ENCODE measurements at places on chromosomes 3 and 15.

DNA sequence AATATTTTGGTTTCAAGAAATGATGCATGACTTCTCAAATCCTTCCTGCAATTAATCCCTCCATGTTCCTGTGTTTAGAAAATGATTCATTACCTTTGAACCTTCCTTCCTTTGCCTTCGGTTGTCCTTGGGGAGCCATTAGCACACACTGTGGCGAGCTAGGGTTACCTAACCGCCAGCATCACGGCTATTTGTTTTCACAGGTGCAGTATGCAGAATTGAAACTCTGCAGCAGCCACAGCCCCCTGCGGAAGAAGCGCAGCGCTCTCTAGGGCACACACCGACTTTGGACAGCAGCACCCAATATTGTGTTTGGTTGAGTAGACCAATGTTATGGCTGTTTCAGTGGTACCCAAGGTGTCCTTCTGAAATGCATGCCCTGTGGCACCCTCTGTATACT lies 247.4 kb downstream of the MCTP2 start:
- no peak for DNase-seq

DNA sequence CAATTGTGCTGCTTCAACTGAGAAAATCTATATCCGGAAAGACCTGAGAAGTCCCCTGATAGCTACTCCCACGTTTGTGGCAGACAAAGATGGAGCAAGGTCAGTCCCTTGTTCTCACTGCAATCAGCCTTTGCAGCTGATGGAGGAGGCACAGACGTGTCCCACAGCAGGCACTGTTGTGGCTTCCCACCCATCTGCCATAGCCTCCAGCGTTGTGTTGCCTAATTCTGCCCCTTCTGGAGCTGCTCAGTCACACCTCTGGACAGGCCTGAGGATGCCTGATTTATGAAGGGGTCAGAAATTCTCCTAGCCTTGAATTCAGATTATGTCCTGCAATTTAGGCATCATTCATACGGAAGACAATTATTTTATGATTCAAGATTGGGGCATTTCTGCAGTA lies 41.9 kb downstream of the MRPS25 start:
- DNase-seq: peak; percentile 59

GRCh38 chr3:39021029-39021428 lies 30.7 kb downstream of the SCN11A start:
- DNase-seq: no peak

GRCh38 chr3:69809076-69809835 lies 70.0 kb downstream of the MITF start:
- DNase-seq: no peak

- DNase-seq: no peak
Observed at GRCh38 chr3:38271553-38271952, 5.9 kb downstream of the SLC22A13 start.

DNA sequence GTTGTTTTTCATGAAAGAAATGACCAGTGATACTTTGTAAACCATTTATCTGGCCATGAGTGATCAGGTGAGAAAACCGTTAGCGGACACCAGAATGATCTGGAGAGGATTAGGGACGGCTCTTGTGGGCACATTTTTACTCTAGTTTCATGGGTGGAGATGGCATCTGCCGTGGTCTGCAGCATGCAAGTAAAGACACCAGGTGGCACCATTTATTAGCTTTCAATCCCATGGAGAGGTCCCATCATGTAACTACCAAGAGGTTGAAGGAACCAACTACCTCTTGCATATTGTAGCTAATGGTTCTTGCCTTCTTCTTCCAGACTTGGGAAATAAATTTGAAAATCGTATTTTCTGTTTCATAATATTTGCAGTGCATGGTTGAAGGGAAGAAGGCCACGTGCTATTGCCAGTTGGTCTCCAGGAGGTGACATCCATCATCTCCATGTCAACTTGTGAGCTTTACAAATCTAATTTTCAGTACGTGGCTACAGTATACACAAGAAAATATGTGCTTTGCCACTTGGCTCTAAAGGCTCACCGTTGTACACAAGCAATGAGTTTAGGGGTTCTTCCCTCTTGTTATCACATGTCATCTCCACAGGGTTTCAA lies 1.5 kb upstream of the MAPKBP1 start:
- peak; percentile 74 for DNase-seq

DNA sequence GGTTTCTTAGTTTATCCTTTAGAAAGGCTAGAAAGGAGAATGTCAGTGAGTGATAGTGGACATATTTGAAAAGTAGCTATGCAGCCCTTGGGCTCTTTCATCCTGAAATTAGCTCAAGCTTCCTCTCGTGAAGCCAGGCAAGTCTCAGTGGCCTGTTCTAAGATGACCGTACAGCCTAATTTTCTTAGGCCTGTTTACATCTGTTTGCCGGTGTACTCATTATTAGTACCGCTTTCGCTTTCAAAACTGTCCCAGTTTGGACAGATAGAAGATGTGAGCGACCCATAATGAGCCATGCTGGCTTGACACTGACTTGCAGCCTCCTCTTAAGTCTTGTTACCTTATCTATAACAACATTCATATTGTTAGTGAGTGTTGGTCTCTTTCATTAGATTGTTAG lies 5.7 kb upstream of the ARL14 start:
- no peak for DNase-seq

- DNase-seq: no peak
Observed at GRCh38 chr15:54321426-54321825, 343.2 kb downstream of the UNC13C start.

GRCh38 chr15:50190166-50190570 lies 8.2 kb downstream of the SLC27A2 start:
- DNase-seq: no peak

DNA sequence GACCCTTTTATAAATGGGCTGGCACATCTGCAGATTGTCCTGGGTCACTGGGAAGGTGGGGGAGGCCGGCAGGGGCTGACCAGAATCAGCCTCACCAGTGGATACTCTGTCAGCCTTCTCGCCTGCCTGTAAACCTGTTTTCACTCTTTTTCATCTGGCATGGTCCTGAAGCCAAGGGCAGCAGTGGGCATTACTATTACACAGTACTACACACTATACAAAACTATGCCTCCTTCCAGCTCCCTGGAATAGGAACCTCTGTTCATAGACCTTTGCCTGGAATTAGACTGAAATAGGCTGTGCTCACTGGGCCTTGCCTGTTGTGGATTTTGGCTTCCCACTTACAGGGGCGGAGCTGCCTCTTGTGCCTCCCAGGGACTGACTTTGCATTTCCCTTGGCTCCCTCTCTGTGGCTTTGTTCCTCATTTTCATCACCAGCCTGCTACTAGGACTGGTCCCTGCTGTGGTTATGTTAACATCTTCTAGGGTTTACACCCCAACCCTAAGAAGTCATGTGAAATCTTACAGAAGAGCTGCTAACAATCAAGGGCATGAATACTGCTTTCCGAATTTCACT lies 120.7 kb downstream of the FNDC3B start:
- no peak for DNase-seq

DNA sequence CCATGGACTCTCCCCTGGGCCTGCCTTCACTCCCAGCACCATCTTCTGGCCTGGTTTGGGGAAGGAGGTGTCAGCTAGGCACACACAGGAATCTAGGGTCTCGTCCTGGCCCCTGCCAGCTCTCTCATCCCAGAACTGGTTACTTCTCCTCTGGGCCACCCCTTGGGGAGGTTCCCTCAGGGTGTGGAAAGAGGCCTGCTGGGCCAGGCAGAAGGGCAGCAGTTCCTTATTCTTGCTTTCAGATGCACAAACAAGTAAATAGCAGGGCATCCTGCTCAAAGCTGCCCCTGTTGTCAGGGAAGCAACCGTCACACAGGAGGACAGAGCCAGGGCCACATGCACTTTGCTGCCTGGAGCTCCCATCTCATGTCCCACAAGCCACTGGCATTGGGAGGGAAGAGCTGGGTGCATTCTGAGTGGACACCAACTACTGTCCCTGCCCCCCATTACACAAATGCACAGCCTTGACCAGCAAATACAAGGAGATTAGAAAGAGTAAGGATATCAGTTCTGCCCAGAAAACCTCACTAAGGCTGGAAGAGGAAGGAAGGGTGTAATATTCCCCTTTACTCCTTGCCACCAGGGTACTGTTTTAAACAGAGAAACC lies 108.8 kb upstream of the HACD2 start:
- DNase-seq: no peak

GRCh38 chr15:59553879-59554735 lies 57.5 kb upstream of the GCNT3 start:
- DNase-seq: no peak

- DNase-seq: no peak
Observed at GRCh38 chr15:75577401-75578172, 1.5 kb downstream of the PTPN9 start.

DNA sequence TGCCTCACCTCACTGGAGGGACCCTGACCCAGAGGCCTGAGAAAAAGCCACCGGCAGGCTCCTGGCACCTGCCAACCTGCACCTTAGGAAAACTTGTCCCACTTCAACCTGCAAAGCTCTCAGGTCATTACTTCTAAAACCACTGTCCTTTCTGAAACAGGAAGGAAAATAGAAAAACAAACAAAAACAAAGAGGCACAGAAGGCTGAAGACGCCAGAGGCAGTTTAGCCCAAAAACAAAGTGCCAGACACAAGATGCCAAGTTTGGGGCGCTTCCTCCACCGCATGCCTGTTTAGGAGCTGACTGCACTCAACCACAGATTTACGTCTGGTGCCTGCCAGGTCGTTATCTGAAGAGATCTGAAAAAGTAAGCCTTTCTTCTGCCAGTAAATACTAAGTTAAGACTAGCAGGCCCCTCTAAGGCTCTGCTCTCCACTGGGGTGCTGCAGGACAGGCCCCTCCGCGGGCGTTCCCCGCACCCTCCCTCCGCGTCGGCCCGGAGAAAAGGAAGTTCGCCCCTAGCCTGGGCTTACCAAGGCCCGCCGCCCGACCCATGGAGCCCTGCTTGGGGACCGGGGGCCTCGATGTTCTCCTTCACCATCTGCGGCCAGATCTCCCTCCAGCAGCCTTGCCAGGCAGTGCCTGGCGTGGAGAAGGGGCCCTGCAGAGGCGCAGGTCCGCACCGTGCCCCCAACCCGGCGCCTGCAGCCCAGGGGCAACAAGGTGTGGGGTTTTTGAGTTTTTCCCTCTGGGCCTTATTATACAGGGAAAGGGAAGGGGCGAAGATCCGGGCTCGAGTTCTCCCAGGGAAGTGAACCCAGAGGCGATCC lies 1.3 kb downstream of the GOLGA8A start:
- no peak for DNase-seq

DNA sequence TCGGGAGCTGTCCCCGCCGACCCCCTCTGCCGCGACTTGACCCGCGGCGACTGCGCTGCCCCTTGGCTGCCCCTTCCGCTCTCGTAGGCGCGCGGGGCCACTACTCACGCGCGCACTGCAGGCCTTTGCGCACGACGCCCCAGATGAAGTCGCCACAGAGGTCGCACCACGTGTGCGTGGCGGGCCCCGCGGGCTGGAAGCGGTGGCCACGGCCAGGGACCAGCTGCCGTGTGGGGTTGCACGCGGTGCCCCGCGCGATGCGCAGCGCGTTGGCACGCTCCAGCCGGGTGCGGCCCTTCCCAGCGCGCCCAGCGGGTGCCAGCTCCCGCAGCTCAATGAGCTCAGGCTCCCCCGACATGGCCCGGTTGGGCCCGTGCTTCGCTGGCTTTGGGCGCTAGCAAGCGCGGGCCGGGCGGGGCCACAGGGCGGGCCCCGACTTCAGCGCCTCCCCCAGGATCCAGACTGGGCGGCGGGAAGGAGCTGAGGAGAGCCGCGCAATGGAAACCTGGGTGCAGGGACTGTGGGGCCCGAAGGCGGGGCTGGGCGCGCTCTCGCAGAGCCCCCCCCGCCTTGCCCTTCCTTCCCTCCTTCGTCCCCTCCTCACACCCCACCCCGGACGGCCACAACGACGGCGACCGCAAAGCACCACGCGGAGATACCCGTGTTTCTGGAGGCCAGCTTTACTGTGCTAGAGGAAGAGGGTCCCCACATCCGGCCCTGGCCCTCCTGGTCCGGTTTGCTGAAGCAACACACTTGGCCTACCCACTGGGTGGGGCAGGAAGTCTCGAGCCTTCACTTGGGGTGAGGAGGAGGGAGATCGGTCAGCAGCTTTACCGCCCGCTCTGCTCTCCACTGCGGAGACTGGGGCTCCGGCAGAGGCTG lies at the start of gene RASSF1:
RASSF1 (minus strand) TSS at position 389 of the 882 bp plus-strand sequence; CDS start at position 358, 31 bp downstream.
- DNase-seq: no peak

DNA sequence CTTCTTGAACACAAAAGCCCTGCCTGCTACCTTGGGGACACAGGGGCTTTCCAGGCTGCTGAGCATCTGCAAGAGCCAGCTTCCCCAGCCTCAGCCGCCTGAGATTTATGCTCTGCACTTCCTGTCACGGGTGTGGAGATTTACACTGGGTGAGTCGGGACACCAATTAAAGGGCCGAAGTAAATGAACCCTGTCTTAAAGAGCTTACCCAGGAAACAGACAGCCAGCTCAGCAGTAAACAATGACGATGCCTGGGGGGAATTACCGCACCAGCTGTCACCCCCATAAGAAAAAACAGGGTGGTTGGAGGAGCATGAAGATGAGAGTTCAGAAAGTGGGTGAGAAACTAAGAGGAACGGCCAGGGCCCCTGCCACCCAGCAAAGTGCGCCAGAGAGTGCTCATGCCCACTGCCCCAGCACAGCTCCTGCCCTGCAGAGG lies 37.5 kb upstream of the IQSEC1 start:
- DNase-seq: peak; percentile 80

DNA sequence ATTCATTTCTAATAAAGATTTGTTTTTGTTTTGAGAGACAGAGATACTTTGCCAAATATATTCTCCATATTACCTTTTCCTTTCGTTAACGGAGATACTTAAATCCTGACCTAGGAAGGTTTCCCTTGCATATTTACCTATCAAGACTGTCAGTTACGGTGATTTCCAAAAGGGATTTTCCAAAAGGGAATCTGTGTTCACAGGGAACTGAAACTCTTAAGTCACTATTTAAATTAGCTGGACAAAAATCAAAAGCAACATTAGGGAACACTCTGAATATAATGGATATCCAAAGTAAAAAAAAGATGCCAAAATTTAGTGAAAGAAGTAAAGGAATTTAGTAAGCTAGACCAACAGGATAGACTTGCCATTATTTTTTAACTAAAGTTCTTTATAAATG lies 576 bp downstream of the LRRFIP2 start:
- no peak for DNase-seq

DNA sequence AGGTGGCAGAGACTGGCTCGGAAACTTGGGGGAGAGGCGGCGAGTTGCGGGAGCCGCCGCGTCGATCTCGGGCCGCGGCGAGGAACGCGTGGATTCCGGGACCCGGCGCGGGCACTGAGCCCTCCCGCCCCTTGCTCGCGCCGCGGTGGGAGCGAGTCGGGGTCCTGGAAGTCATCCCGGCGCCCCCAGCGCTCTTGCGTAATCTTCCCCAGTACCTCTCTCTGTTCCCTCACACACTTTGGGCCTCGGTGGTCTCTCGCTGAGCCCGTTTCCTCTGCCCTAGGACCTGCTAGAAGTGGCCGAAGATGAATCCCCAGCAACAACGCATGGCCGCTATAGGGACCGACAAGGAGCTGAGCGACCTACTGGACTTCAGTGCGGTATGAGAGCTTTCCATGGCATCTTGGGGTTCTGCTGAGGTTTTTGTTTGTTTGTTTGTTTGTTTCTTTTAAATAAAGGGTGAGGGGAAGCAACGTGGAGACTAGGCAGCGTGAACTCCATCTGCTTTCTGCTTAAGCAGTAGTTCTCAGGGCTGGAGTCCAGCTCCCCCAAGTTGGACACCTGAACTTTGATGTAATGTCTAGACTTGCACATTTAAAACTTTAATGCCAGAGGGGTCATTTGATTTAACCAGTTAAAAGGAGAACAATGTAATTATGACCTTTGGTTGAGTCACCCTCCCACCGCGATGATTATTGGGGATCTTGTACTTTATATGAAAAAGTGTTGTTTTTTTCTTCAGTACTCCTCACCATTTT lies 1.3 kb downstream of the TCF12 start:
- peak; percentile 74 for DNase-seq

- no peak for DNase-seq
Observed at GRCh38 chr3:5579139-5579602, 391.7 kb downstream of the EDEM1 start.
